ENCODE measurements at places on chromosomes 2 and 18.

DNA sequence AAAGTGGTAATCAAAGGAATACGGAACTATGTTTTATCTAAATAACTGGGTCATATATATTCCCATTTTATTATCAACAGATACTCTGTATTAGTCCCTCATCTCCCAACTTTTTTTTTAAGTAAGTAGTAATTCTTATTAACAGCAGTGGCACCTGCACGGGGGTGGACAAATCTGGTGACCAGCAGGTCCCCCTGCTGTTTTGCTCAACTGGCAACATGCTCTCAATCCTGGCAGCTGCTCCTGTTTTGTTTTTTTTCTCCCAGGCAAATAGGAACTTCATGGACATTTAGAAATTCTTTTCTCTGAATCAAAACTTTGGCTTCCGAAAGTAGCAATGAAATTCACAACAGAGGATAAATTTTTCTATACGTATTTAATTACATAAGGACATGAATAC lies 193.5 kb downstream of the SS18 start:
- no peak for DNase-seq

DNA sequence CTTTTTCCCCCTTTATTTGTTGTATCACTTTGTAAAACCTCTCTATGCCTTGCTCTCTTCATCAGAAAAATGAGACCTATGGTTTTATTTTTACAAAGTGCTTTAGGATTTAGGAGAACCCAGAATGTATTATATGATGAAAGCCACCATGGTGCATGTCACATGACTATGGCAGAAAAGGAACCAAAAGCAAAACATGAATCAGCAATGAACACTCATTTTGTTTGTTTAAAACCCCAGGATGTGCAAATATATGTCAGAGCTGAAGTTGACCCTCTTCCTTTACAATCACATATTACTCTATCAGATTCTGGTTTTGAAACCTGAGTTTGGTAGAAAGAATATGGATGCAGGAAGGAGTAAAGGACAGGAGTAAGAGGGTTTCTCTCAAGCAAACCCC lies 70.0 kb downstream of the FIGN start:
- DNase-seq = no peak

DNA sequence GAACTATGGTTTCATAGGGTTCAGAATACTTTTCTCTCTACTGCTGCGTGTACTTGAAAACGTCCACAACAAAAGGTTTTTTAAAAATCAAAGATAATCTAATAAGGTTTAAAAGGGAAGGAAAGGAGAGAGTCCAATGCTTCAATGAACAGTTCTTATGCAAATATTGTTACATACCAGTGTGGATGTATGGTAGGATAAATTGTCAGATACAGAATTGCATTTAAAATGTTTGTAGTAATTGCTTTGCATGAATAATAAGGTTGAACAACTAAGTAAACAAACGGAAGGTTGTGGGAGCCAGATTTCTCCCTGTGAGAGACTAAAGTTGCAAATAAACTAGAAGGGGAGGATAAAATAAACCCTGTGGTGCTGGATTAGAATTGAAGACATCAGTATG lies 53.8 kb upstream of the RBBP8 start:
- DNase-seq = no peak

GRCh38 chr18:24631243-24632025 lies 171.0 kb downstream of the HRH4 start:
- no peak for DNase-seq

DNA sequence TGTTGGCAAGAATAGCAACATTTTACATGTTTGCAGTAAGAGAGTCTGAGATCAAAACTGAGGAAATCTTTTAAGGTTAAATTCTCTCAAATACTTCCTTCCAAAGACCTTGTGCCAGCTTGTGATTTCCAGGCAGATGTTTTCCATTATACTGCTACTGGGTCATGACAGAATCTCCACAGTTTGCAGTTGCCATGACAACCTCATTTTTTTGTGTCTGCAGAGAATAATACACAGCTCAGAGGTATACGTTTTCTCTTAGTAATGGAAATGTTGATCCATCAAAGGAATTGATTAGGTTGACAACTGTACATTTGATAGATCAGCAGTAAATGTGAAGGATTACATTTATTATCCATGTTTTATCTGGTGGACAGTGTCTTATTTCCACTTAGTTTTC lies 29.1 kb upstream of the CSRNP3 start:
- DNase-seq = peak; percentile 64

GRCh38 chr2:240586919-240587800 lies 626 bp downstream of the CAPN10 start:
- no peak for DNase-seq

DNA sequence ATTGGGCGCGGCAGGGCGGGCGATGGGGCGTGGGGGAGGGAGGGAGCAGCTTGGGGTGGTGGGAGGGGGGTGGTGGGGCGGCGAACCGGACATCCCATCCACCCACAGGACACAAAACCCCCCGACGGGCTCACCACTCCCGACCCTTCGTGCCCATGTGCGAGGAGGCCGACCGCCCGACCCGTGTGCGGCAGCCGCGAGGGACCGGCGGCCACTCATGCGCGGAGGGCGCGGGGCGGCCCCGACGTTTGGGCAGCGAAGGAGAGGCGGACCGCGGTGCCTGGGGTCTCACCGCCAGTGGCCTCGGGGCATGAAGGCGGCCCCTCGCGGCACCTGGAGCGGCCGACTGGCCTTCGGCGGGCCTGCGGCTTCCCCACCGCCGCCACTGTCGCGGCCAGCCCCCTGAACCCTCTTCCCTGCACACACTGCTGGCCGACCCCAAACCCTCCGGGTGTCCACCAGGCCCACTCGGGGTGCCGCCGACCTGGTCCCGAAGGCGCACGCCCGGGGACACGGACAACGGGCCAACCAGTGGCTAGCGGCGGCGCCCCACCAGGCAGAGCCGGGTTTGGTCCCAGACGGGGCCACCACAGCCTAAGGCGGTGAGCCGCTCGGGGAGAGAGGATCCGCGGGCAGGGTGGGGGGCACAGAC lies 94.6 kb upstream of the ANKRD30BL start:
- no peak for DNase-seq

DNA sequence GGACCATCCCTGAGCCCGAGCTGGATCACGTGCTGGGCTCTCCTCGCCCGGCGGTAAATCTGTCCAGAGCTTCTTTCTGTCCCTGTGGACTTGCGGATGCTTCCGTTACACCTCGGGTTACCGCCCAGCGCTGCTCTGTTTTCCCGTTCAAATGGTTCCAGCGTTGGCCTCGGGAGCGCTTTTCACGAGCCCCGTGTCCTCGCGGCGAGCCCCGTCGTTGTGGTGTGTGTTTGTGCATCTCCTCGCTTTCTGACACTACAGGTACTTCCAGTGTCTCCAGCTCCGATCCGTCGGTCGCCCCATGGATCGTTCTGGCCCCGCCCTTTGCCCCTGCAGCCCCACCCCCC lies 77.4 kb downstream of the RTP5 start:
- no peak for DNase-seq

DNA sequence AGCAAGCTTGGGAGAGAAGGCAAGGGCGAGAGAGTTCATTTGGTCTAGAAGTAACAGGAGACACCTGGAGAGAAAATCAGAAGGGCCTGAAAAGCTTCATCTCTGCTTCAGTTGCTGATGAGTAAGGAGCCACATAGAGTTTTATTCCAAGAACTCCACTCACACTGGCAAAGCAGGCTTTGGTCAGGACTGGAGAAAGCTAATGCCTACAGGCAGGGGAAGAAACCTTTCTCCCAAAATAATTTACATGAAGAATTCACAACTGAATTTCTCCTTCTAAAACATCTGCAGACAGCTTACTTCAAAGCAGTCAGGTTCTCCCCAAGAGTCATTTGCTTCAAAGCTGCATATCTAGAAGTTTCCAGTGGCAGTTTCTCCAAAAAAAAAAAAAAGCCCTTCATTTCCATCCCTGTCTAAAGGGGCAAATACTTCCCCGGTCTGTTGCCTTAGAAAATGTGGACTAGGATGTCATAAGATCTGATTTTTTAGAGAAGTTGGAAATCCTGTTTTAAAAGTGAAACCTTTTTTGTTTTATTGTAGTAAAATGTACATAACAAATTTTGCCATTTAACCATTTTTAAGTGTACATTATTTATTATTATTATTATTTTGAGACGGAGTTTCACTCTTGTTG lies 46.3 kb downstream of the TMEM247 start:
- no peak for DNase-seq

GRCh38 chr18:50142441-50143120 lies 52.4 kb downstream of the MYO5B start:
- peak; percentile 53 for DNase-seq

DNA sequence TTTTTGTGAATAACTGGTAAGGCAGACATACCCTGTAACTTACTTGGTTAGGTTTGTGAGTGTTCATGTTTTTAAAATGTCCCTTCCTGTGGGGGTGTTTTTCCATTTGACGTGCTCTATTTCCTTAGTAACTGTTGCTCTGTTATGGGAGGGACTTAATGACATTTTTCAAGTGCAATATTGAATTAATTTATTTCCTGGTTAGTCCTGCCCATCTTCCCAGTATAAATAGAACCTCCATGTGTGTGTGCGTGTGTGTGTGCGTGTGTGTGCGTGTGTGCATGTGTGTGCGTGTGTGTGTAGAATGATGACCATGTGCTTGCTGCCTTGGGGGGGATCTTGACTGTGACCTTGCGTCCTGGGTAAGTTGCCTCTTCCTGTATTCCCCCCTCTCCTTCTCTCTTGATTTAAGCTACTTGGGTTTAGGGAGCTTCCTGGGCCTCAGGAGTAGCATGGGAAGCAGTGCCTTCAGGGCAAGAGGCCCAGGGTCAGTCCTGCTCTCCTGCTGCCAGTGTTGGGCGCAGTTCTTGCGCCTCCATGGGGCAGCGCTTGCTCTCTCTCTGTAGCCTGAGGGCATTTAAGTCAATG lies 163.9 kb downstream of the LDLRAD4 start:
- DNase-seq = peak; percentile 71

- no peak for DNase-seq
Measured at GRCh38 chr2:101580528-101580927, 105.6 kb upstream of the RFX8 start.

GRCh38 chr2:215207791-215208367 lies 69.5 kb upstream of the ABCA12 start:
- no peak for DNase-seq

- no peak for DNase-seq
Measured at GRCh38 chr2:27322301-27322765, 564 bp downstream of the MPV17 start.

DNA sequence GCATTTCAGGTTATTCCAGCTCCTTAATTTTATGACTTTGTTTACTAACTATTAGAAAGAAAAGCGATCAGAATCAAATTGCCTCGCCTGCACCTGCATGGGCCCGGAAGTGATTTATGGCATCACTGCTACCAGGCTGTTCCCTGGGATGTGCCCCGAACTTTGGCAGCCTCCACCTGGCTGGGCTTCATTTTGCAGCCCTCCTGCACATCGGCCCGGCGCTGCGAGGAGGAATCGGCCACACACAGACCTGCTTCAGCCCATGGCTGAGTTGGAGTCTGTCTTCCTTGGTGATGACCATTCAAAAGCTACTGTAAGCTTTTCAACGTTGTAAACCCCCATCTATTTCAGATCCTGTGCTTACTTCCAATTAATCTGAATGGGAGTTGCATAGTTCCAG lies 638.0 kb downstream of the RNF144A start:
- no peak for DNase-seq

- no peak for DNase-seq
Measured at GRCh38 chr2:109472974-109473373, 140.8 kb downstream of the SEPTIN10 start.

DNA sequence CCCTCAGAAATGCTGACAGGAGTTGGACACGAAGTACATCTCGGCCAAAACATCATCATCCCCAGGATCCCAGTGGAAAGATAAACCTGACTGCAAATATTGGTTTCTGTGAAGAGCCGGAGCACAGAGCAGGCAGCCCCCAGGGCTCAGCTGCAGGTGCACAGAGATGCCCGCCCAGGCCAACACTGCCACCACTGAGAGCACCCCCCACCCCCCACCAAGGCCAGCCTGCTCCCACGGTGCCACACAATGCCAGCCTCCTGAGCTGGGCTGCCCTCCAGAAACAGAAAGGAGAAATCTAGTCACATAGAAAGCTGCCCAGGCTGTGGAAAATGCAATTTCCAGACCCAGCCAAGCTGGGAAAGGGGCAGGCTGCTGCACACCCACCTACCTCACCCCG lies 71.7 kb downstream of the GALNT14 start:
- no peak for DNase-seq

DNA sequence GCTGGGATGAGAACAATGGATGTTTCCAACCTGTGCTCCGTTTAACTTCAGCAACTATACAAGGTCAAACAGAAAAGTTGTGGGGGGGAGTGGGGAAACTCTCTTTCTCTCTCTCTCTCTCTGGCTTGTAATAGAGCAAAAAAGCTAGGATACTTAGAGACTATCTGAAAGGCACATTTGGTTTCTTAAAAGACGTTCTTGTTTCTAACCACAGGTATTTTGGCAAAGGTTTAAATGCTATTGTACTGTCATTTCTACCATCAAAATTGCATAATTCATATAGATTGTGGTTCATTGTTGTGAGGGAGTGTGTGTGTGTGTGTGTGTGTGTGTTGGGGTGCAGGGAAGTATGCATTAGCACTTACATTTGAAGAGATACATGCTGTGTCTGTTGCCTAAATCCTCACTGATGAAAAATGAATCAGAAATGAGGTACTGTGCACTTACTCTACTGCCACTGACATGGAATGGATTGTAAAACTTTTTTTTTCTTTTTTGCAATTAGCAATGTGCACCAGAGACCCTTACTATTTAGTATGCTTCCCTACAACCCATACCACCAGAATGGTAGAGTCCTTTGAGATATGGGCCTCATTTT lies 841.0 kb upstream of the PIK3C3 start:
- DNase-seq = peak; percentile 85

DNA sequence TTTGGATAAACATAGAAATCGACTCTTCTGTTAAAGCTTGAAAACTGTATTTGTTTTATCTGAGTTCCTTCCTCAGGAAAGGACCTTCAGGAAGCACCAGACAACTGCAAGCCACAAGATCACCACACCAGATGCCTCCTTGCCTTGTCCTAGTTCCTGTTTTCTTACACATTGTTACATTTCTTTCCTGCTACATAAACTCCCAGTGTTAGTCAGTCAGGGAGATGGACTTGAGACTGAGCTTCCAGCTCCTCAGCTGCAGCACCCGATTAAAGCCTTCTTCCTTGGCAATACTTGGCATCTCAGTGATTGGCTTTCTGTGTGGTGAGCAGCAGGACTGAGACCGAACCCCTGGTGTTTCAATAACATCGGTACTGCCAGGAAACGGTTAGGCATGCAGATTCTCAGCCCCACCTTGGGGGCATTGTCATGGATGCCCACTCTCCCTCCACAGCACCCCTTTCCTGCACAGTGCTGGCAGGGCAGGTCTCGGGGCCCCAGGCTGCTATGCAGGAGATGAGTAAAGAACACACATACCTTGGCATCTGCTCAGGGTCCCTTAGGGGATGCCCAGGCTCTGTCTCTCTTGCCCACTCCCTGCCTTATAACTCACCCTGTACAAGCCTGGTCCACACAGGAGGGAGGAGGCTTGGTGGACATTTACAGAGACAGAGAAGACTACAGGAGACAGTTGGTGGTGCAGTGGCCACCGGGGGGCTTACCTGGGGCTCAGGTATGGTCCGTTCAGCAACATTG lies 32.6 kb downstream of the ANKMY1 start:
- DNase-seq = no peak

- no peak for DNase-seq
Measured at GRCh38 chr2:43473767-43474166, 122.1 kb downstream of the THADA start.

GRCh38 chr18:24271381-24272228 lies 126.0 kb downstream of the OSBPL1A start:
- DNase-seq = peak; percentile 73

GRCh38 chr2:9060819-9061218 lies 57.3 kb upstream of the MBOAT2 start:
- DNase-seq = peak; percentile 31

GRCh38 chr2:216012133-216012829 lies 1.1 kb downstream of the MREG start:
- peak; percentile 83 for DNase-seq

GRCh38 chr18:36296650-36297416 lies 680 bp upstream of the FHOD3 start:
- DNase-seq = peak; percentile 77
